ENCODE measurements at places on chromosomes 2 and 18. TPM values are rescaled to one million over a fixed set of nuclear protein-coding genes. Genes with fewer than 3 reads are reported as not detected.

Gene C2orf15
- 0.35 TPM for total RNA-seq

DNA sequence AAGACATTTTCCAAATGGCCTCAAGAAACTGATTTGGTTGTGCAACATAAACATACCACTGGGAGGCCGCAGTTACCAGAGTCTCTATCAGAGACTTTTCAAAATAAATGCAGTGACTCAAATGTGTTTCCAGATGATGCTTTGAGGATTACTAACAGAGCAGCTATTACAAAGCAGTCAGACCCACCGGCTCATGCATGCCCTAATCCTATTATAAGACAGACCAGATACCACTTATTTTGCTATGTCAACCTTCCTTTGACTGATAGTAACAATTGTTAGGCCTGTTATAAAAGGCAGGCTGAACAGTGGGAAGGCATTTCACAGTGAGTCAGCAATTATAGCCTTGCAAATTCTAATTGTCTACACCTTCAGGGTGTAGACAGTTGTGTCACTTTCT, 217.7 kb downstream of the LRRTM1 start:
- H3K4me3 ChIP-seq = no peak overlapping the region
- no peak overlapping the region for H3K27ac ChIP-seq
- H3K36me3 ChIP-seq = no peaks in the 10 kb centered on the region
- H3K27me3 ChIP-seq = no peaks in the 10 kb centered on the region

DNA sequence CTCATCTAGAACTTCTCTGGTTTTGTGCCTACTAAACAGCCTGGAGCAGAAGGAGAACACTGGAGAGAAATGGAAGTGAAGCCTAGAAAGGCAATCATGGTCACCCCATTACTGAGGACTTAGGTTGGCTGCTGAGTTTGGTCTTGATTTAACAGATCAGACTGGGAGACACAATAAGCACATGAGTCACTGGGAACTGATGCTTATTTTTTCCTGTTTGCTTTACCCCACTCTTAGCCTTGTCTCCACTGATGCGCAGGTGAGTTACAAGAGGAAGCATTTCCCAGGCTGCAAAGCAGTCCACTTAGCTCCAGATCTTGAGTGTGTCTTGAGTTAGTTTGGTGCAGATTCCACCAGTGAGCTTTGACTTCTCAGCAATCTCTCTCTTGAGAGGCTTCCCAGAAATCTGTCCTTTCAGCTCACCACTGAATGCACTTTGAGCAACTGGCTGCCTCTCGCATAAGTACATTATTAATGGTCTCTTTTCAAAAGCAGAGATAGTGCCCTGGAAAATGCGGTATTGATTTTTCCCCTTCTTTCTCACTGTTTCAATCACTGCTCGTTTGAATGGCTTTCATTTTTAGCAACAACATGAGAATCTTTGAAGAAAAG, 390.2 kb upstream of the SETBP1 start:
- H3K4me1 ChIP-seq = no peaks in the 10 kb centered on the region
- H3K4me3 ChIP-seq = no peak overlapping the region
- no peak for DNase-seq
- H3K36me3 ChIP-seq = no peaks in the 10 kb centered on the region
- no peaks in the 10 kb centered on the region for H3K27me3 ChIP-seq

GRCh38 chr18:63145851-63146555, 173.6 kb downstream of the BCL2 start:
- no peak overlapping the region for H3K27ac ChIP-seq
- H3K36me3 ChIP-seq = peaks cover 66% of the 10 kb centered on the region
- DNase-seq = no peak
- no peak overlapping the region for H3K4me3 ChIP-seq
- no peaks in the 10 kb centered on the region for H3K27me3 ChIP-seq
- H3K4me1 ChIP-seq = peaks cover 25% of the 10 kb centered on the region

- DNase-seq = no peak
- H3K4me1 ChIP-seq = no peaks in the 10 kb centered on the region
- no peaks in the 10 kb centered on the region for H3K36me3 ChIP-seq
- no peak overlapping the region for H3K4me3 ChIP-seq
- no peak overlapping the region for H3K27ac ChIP-seq
Observed at GRCh38 chr2:151020411-151020810, 241.3 kb downstream of the RBM43 start.

Gene TLX2
- total RNA-seq = 2.6 TPM

Gene EML6
- 1.8 TPM for total RNA-seq

All from activated CD4-positive, alpha-beta memory T cell treated with anti-CD3 and anti-CD28 coated beads, Interleukin-2, amount 10 ng/mL, durations not matched to agents 7 days and 5 days (primary cell).